Cardiac septum (tissue), 1 donor: ENCODE measurements at places on chromosomes 1 and 21. TPM values are rescaled to one million over a fixed set of nuclear protein-coding genes. Genes with fewer than 3 reads are reported as not detected.

The LDLRAD1 gene
- total RNA-seq: not detected

The ZNF593OS gene
- not detected for total RNA-seq

The EFCAB14 gene
- 53.7 TPM for total RNA-seq

The RORC gene
- total RNA-seq: 5.9 TPM

The LRRN2 gene
- 1.6 TPM for total RNA-seq

The NR1I3 gene
- not detected for total RNA-seq

The SPRR2A gene
- not detected for total RNA-seq

The CFHR2 gene
- not detected for total RNA-seq

The CENPF gene
- 0.67 TPM for total RNA-seq

The RGS13 gene
- total RNA-seq: 0.27 TPM

The GBP1 gene
- total RNA-seq: 6.2 TPM

The MEGF6 gene
- 9.3 TPM for total RNA-seq

The RHBG gene
- not detected for total RNA-seq

The PGLYRP3 gene
- not detected for total RNA-seq

The RGS1 gene
- total RNA-seq: 2.6 TPM

The GIPC2 gene
- total RNA-seq: 4.0 TPM

The C2CD4D gene
- not detected for total RNA-seq

The USH2A gene
- total RNA-seq: 3.6 TPM

The FCN3 gene
- total RNA-seq: 32.2 TPM

The OR10Z1 gene
- total RNA-seq: not detected

The FAM229A gene
- 3.2 TPM for total RNA-seq

The TINAGL1 gene
- 180 TPM for total RNA-seq

The MIGA1 gene
- total RNA-seq: 11.1 TPM

The MYBPH gene
- total RNA-seq: not detected

The PKP1 gene
- total RNA-seq: 0.16 TPM

The HOOK1 gene
- 0.67 TPM for total RNA-seq

The SH2D1B gene
- total RNA-seq: not detected

The S100A3 gene
- total RNA-seq: 1.3 TPM

The DENND2D gene
- total RNA-seq: 1.6 TPM

The FBXO2 gene
- total RNA-seq: 2.9 TPM

The C1orf141 gene
- total RNA-seq: not detected

The LCE1F gene
- not detected for total RNA-seq

The KCNJ15 gene
- total RNA-seq: 1.2 TPM

The SEC16B gene
- 1.3 TPM for total RNA-seq

The PCAT6 gene
- 1.7 TPM for total RNA-seq

The CLDN19 gene
- not detected for total RNA-seq

The ANKRD35 gene
- total RNA-seq: 0.73 TPM

The DNAJC28 gene
- total RNA-seq: 4.6 TPM

The TTC34 gene
- 0.35 TPM for total RNA-seq

The LAMC2 gene
- total RNA-seq: 0.40 TPM

The ETNK2 gene
- 1.9 TPM for total RNA-seq

The ADAMTS5 gene
- total RNA-seq: 4.0 TPM

The STUM gene
- total RNA-seq: 0.78 TPM

The KIAA1614 gene
- total RNA-seq: 11.4 TPM

The NLRP3 gene
- 1.1 TPM for total RNA-seq

The TGFB2 gene
- 40.5 TPM for total RNA-seq

The KCNK1 gene
- 10.3 TPM for total RNA-seq

The KPRP gene
- not detected for total RNA-seq

The KRTAP12-2 gene
- total RNA-seq: not detected

The MARK1 gene
- 22.0 TPM for total RNA-seq

The CDC42SE1 gene
- total RNA-seq: 44.2 TPM

The CYP4Z1 gene
- not detected for total RNA-seq

The TNFSF4 gene
- 0.22 TPM for total RNA-seq
